ENCODE measurements at places on chromosomes 5 and 9. TPM values are rescaled to one million over a fixed set of nuclear protein-coding genes. Genes with fewer than 3 reads are reported as not detected.

- no peak for DNase-seq
Measured at GRCh38 chr5:178730940-178731265, 444 bp upstream of the ZNF354A start.

ACOT12 gene
- total RNA-seq: 16.9 TPM

SH2D3C gene
- total RNA-seq: 5.1 TPM

GRCh38 chr9:114004221-114004716 is 73.8 kb downstream of the AMBP start:
- DNase-seq: peak; percentile 34

TMEFF1 gene
- total RNA-seq: not detected

OBP2B gene
- not detected for total RNA-seq

GHR gene
- total RNA-seq: 104 TPM

- peak; percentile 42 for DNase-seq
Measured at GRCh38 chr9:16154521-16155078, 601.8 kb downstream of the CCDC171 start.

DNA sequence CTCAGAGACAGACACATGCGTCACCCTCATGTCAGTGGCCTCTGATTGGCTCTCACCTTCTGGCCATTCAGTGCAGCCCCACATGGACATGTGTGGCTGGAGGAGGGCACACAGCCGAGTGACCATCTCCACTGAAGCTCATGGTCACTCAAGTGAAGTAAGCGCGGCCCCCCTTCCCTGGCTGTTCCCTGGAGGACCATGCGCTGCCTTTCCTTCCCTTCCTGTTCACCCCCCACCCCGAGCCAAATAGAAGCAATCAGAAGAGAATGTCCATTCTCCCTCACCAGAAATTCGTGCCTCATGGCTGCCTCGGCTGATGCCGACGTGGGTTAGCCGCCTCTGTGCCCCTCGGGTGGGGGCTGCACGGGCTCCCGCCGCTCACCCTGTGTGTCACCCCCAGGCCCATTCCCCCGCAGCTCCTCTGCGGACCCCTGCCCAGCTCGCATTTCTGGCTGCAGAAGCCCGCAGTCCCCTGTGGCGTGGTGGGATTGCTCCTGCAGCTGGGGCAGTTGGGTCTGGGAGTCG is 12.5 kb upstream of the COL5A1 start:
- no peak for DNase-seq

DNA sequence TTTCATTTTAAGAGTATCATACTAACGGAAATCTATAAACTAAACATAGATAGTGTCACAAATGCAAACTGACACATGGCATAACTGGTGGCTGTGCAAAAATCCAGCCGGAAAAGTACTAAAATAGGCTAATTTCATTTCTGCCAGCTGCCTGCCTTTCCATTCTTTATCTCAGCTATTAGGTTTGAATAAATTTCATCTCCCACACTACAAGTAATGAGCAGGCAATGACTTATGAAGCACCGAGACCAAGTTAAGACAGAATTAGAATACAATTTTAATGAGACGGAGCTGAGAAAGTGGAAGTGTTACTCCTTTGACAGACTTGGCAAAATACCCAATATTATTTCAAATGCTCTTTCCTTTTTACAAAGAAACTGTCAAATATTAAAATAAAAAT is 258.8 kb upstream of the ZNF608 start:
- no peak for DNase-seq

DNA sequence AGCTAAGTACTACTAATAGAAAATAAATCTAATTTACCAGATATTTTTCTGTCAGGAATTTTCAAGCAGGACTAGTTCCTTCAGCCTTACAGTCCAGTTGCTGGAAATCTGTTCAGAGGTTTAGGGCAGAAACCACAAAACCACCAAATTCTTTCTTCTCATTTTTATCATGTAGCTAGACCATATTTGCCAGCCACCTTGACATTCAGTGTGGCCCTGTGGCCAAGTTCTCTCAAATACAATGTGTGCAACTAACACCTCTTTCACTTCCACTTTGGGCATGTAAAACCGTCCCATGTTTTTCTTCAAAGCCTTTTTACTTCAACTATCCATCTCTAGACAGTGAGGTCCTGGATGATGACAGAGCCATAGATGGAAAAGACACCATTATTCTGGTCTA is 1133.2 kb upstream of the CDH18 start:
- no peak for DNase-seq

RXRA gene
- 41.5 TPM for total RNA-seq

DNA sequence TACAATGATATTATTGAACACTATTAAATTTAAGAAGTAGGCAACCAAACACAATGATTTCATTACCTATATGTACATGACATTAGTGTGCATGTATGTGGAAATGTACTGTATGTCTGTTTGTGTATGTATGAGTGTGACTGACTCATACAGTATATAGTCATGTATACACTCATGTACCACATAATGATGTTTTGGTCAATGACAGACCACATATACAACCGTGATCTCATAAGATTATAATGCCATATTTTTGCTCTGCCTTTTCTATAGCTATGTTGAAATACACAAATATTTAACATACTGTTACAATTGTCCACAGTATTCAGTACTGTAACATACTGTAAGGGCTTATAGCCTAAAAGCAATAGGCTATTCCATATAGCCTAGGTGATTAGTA is 19.7 kb downstream of the SVEP1 start:
- DNase-seq: no peak

DNA sequence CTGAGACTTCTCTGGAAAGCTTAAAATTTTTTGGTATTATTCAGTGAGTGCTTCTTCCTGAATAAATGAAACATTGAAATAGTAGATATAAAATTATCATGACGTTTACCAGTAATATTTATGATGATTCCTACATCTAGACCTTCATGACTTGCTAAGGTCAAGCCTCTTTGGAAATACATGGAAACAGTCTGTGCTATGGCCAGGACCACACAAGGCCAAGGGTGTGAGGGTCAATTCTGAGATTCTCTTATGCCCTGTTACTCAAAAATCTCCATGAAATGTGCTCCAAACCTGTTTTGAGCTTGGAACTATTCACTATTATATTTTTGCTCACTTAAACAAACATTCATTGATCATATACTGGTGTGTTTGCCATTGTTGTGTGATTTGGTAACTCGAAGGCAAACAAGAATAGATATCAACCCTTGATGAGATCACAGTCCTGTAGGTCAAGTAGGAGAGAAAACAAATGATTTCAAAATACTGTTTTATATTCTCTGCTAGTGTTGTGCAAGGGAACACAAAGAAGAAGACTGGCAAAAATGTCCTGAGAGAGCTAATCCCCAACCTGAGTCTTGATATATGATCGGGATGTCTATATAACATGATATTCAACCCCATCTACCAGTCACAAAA is 1254.9 kb upstream of the DMAC1 start:
- no peak for DNase-seq

GRCh38 chr9:109011231-109011671 is 2.0 kb downstream of the CTNNAL1 start:
- no peak for DNase-seq
